Stimulated activated CD8-positive, alpha-beta memory T cell treated with anti-CD3 and anti-CD28 coated beads, Interleukin-4, amount 100 ng/mL, for 48 hours (primary cell): ENCODE measurements at places on chromosomes 6 and 20.

GRCh38 chr20:35511814-35512420, 17.5 kb downstream of the C20orf173 start:
- DNase-seq = no peak

- DNase-seq = no peak
Measured at GRCh38 chr20:19317237-19318069, 105.0 kb downstream of the SLC24A3 start.

DNA sequence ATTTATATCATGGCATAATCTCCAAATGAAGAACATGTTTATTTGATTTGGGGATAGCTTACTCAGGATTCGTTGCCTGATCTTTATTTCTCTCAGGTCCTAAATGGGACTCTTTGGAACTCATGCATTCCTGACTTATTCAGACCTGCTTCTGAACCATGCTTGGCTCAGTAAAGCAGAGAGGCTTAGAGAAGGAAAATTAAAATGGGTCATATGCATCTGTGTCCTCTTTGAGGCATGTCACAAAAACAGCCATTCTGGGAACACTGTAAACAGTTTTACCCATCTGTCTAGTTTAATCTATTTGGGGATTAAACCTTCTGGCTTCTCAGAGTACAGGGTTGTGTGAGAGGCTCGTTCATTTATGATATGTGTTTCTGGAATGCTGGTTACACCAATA, 1017.3 kb downstream of the KIF16B start:
- no peak for DNase-seq

DNA sequence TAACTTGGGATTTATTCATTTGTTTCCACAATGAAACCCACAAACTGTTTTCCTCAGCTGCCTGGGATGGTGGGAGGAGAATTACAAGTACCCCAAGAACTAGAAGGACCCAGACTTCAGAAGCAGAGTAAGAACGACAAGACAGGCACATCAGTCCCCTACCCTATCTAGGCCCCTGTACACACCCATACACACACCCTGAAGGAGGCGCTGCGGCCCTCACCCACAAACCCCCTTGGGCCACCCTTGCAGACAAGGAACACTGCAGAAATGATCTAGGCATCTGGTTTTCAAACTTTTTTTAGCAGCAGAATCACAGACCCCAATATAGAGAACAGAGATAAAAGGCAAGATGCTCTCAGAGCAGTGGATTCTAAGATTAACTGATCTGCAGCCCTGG, 55.0 kb downstream of the TRERF1 start:
- DNase-seq = peak; percentile 40

- DNase-seq = no peak
Measured at GRCh38 chr6:158109748-158110147, 58.3 kb downstream of the SERAC1 start.

- DNase-seq = no peak
Measured at GRCh38 chr6:163707387-163708355, 293.2 kb downstream of the QKI start.

- no peak for DNase-seq
Measured at GRCh38 chr6:12203001-12203400, 87.2 kb upstream of the EDN1 start.

DNA sequence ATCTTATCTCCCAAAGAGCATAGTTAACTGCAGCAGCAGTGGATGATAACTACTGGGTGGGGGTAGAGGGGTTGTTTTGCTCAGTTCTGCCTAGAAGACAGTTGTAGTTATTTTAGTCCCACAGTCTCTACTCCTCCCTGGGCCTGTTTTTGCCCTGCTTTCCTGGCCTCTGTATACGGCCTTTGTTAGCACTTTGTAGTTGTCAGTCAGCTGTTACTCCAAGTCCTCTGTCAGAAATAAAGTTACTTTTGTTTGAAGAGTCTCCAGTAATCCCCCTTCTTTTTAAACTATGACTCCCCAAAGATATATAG, 113.9 kb downstream of the SLC16A10 start:
- DNase-seq = no peak

DNA sequence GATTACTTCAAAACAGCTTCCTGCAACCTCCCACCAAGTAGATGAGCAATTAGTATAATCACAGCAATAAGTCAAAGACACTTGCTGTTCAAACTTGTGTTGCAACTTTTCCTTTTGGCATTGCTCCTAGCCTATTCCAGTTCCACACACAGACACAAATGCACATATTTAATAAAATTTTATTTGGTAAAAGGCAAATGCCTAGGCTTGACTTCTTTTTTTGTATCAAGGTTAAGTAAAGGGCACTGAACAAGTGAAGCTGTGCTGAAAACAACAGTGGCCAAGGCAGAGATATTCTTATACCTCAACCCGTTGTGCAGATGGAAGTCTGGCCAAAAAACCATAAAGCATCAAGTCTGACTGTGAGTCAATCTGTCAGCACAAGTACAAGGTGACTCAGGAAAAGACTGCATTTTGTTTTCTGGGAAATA, 708.4 kb upstream of the CITED2 start:
- no peak for DNase-seq

GRCh38 chr6:33854572-33855030, 50.8 kb upstream of the MLN start:
- no peak for DNase-seq

DNA sequence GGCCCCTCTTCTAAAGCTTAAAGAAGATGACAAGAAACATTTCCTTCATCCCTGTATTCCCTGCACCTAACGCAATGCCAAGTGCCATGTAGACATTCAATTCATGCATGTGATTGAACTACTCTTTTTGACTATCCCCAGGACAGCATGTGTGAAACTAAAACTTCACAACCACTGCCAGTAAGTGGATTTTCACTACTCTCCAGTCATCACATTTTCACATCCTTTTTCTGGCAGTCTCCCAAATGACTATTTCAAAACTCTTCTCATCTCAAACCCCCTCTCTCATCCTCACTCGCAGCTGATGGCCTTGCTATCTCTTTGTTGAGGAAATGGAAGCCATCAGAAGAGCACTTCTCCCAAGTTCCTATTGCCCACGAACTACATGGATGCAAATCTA, 122.6 kb downstream of the OPRM1 start:
- no peak for DNase-seq

DNA sequence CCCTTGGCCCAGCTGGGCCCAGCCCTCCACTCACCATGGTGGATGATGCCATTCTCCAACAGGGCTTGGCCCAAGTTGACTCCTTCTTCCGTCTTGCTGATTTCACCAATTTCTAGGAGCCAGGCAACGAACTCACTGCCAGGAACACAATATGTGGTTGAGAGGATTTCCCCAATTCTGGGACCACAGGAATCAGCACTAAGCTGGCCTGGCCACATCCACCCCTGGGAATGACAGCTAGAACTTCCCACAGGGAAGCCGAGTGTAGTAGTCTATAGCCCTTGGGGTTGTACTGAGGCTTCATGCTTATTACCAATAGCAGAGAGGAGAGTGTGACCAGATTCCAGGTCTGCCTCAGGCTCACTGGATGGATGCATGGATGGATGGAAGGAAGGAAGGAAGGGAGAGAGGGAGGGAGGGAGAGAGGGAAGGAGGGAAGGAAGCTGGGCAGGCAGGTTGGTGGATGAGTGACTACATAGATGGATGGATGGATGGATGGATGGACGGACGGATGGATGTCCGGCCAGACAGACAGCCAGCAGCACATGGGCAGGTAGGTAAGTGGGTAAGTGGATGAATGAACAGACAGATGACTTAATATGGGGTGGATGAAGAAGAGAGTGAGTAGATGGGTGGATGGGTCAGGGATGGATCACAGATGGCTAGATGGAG, 146.5 kb downstream of the PREX1 start:
- DNase-seq = no peak

- DNase-seq = no peak
Measured at GRCh38 chr6:107612762-107613415, 123.0 kb downstream of the SOBP start.

GRCh38 chr20:3133155-3133554, 26.5 kb downstream of the FASTKD5 start:
- DNase-seq = no peak

DNA sequence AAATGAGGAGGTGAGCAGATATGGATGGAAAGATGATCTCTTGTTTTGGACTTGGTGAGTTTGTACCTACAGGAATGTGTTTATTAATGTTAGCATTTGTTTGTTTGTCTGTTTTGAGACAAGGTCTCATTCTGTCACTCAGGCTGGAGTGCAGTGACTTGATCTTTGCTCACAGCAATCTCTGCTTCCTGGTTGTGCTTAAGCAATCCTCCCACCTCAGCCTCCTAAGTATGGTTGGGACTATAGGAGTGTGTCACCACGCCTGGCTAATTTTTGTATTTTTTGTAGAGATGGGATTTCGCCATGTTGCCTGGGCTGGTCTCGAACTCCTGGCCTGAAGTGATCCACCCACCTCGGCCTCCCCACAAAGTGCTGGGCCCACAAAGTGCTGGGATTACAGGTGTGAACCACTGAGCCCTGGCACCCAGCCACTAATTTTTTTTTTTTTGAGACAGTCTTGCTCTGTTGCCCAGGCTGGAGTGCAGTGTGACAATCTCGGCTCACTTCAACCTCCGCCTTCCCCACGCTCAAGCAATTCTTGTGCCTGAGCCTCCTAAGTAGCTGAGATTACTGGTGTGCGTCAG, 7.1 kb downstream of the CASP8AP2 start:
- DNase-seq = no peak

GRCh38 chr6:87196275-87196842, 41.0 kb downstream of the ZNF292 start:
- no peak for DNase-seq

DNA sequence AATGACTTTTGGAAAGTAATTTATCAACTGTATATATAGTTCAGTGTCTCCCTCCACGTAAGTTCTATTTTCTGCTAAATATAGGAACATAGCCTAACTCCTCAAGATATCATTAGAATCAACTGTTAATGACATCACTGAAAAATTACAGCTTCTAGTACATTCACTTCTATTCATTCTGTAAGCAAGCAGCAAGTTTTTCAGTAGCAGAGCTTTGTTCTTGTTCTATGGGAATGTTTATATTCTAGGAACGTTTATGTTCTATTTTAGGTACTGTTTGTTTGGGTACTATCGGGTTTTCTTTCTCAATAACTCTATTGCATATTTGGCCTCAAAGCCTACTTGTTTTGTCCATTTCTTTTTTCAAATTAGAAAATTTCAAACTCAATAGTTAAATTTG, 525.6 kb downstream of the EPHA7 start:
- DNase-seq = no peak

GRCh38 chr20:8213831-8214587, 81.9 kb downstream of the PLCB1 start:
- no peak for DNase-seq

DNA sequence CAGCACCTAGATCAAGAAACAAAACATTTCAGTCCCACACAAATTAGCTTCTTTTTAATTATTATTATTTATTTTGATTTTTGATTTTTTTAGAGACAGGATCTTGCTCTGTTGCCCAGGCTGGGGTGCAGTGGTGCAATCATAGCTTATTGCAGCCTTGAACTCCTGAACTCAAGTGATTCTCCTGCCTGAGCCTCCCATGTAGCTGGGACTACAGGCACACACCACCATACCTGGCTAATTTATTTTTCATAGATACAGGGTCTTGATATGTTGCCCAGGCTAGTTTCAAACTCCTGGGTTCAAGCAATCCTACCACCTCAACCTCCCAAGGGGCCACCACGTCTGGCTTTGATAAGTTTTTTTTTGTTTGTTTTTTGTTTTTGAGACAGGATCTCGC, 24.6 kb downstream of the SNAI1 start:
- DNase-seq = no peak

DNA sequence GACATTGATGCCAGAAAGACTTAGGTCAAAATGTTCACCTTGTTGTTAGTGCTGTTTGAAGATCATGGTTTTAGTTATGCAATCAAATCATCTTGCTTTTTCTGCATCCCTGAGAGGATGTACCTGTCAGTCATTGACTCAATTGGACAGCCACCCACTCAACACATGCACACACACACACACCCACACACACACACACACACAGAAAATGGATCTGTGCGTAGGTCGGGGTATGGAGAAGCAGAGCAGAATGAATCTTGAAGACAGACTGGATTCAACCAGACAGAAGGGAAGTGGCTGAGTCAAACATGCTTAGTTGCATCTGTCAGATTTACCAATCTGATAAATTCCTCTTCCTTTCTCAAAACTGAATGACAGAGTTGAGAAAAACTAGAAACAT, 19.1 kb upstream of the ZSCAN23 start:
- DNase-seq = no peak

GRCh38 chr6:43798688-43799444, 28.9 kb downstream of the VEGFA start:
- peak; percentile 37 for DNase-seq

GRCh38 chr6:14310960-14311359, 193.4 kb downstream of the CD83 start:
- DNase-seq = no peak

- no peak for DNase-seq
Measured at GRCh38 chr6:168823397-168824212, 382.6 kb downstream of the SMOC2 start.

- DNase-seq = peak; percentile 43
Measured at GRCh38 chr20:46111028-46111835, 6.9 kb upstream of the CD40 start.

- no peak for DNase-seq
Measured at GRCh38 chr6:6717953-6718352, 129.4 kb downstream of the LY86 start.

DNA sequence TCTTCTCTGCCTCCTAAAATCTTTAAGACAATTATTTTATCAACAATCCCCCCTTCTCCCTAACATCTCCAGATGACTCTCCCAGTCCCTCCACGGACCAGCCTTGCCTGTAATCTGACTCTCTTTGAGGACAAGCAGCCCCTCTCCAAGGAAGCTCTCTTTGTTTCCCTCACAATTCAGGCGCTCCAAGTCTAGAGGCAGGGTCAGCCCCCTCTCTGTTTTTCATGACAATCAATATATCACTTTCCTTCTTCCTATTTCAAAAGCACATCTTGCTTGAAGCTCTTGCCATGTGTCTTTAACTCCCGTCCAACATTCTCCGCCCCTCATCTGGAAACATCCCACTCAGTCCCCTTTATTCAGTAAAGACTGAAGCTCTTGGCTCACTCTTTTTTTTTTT, 393.4 kb upstream of the SULF2 start:
- DNase-seq = no peak

DNA sequence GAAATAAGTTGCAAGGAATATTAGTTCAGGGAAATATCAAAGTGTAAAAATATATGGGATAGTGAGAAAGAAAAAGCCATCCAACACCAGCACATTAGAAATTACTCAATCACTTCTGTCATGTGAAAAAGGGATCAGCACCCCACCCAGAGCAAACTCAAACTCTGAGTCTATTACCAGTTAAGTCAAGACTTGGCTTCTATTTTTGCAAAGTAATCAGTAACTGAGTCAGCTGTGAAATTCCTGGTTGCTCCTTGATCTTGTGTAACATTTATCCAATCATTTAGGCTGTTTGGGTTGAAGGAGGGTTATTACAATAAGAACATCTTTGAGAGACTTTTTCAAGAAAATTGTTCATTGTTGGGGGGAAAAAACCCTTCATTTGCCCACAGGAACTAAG, 51.2 kb downstream of the SLC22A23 start:
- DNase-seq = no peak

GRCh38 chr20:43096931-43097260, 92.8 kb downstream of the PTPRT start:
- no peak for DNase-seq
